Breast epithelium (tissue), 4 donors: ENCODE measurements at places on chromosomes 6 and 20. TPM values are rescaled to one million over a fixed set of nuclear protein-coding genes. Genes with fewer than 3 reads are reported as not detected.

NMBR gene
- not detected for total RNA-seq

NQO2 gene
- total RNA-seq: 64.6 TPM

IL17A gene
- total RNA-seq: not detected

DNA sequence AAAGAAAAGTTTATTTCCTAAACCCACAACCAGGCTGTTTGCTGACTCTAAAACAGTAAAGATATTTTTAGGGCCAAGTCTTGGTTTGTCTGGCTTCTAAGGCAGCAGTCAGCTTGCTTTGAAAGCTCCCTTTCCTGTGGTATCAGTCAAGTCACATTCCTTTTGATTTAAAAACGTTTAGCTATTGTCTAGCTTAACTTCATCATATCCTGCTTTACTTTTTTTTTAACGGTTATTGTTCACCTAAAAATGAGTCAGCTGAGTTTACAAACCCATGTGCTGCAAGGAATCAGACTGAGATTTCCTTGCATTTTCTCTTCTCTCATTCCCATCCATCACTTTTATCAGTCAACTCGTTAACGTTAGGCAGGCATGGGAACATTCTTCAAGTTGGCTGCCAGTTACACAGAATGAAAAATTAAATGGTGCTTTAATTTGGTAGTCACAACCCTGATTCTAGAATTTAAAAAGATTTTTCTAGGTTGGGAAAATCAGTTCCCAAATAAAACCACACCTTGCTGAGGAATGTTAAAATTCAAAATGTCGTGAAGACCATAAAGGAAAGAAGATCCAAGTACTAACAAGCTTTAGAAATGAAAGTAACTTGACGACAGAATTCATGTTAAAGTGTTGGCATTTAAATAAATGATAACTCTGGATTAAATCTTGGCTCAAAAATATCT, 45.9 kb downstream of the ELOVL5 start:
- H3K27ac ChIP-seq: peak overlapping the region; percentile 74
- H3K4me1 ChIP-seq: no peaks in the 10 kb centered on the region
- H3K36me3 ChIP-seq: no peaks in the 10 kb centered on the region
- no peaks in the 10 kb centered on the region for H3K27me3 ChIP-seq

DNA sequence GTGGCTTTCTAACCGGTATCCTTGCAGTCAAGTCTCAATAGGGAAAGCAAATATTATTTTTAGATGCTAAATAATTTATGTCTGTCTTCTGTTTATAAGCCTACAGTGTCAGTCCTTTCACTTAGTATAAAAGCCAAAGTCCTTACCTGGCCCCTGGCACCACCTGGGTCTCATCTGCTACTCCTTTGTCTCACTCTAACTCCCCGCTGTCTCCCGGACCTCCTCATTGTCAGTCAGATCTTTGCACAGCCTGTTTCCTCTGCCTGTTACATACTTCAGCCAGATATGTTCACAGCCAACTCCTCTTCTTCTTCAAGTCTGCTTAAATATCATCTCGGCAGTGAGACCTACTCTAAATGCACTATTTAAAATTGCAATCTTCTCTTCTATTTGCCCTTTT, 84.2 kb downstream of the THEMIS start:
- no peak for DNase-seq
- H3K4me3 ChIP-seq: no peak overlapping the region
- no peak overlapping the region for H3K27ac ChIP-seq
- no peaks in the 10 kb centered on the region for H3K4me1 ChIP-seq
- no peaks in the 10 kb centered on the region for H3K27me3 ChIP-seq

DNA sequence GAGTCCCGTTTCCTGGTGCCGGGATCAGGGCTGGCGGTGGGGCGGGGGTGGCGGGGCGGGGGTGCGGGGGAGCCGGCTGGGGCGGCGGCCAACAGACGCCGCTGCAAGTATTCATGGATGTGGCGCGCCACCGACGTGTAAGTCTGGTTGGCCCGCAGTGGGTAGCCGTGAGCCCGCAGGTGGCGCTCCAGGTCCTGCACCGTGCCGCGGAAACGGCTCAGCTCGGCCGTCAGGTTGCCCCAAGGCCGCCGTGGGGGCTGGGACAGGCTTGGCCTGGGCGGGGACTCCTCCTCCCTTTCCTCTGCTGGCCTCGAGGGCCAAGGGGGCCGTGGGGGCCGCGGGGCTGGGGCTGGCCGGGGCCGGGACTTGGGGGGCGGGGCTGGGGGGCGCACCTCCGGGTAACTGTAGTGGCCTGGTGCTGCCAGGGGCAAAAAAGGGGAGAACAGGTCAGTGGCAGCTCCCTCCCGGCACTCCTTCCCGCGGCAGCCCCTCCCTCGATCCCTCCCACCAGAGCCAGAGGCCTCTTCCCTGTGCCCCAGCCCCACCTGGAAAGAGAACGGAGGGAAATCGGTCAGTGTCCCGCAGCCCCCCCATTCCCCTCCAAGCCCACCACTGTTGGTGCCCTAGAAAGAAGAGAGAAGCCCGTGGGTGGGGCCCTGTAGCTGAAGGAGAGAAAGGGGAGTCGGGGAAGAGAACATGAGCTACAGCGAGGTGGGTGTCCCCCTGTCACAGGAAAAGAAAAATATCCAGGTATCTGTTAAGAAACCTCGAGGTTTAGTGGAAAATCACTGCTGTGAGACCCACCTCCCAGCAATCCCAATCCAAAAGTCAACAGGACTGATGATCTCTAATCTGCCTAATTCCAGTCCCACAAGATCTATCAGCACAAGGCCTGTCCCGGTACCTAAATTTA, 21.3 kb downstream of the TNXB start:
- peak overlapping the region; percentile 67 for H3K27ac ChIP-seq
- H3K4me1 ChIP-seq: no peaks in the 10 kb centered on the region
- peak; percentile 56 for DNase-seq
- peak overlapping the region; percentile 8 for H3K4me3 ChIP-seq
- no peaks in the 10 kb centered on the region for H3K27me3 ChIP-seq

GRCh38 chr20:37702403-37703034, 8.7 kb downstream of the CTNNBL1 start:
- H3K36me3 ChIP-seq: no peaks in the 10 kb centered on the region
- H3K4me3 ChIP-seq: no peak overlapping the region
- no peak overlapping the region for H3K27ac ChIP-seq
- DNase-seq: no peak
- no peaks in the 10 kb centered on the region for H3K27me3 ChIP-seq

- no peaks in the 10 kb centered on the region for H3K36me3 ChIP-seq
- no peak for DNase-seq
- H3K27ac ChIP-seq: no peak overlapping the region
These were observed 39.9 kb upstream of the FRMD1 start for GRCh38 chr6:168118935-168119334.

DNA sequence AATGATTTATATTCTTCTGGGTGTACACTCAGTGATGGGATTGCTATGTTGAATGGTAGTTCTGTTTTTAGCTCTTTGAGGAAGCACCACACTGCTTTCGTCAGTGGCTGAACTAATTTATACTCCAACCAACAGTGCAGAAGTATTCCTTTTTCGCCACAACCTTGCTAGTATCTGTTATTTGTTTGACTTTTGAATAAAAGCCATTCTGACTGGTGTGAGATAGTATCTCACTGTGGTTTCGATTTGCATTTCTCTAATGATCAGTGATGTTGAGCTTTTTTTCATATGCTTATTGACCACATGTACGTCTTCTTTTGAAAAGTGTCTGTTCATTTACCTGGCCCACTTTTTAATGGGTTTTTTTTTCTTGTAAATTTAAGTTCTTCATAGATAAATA, 583.8 kb upstream of the ARID1B start:
- no peaks in the 10 kb centered on the region for H3K27me3 ChIP-seq
- no peak for DNase-seq
- no peak overlapping the region for H3K27ac ChIP-seq
- H3K4me1 ChIP-seq: no peaks in the 10 kb centered on the region
- no peak overlapping the region for H3K4me3 ChIP-seq
